ENCODE measurements at places on chromosomes 2 and 18.
A peak's percentile ranks its signal among the peaks of the same experiment; 100 is the strongest.

DNA sequence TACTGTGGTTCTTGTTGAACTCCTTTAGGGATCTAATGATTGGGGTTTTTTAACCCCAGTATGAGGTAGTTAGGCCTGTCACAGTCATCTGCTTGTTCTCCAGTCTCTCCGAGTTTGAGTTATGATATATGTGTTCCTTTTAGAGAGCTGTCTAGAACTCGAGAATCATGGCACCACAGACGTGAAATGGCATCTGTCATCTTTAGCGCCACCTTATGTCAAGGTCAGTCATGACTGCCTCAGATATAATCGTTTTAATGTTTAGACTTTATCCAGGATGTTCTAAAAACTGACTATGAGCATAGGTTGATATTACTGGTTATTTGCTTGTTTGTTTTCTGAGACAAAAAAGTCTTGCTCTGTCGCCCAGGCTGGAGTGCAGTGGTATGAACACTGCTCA lies 112.2 kb downstream of the CEP192 start:
- no peak for DNase-seq

- DNase-seq, result no peak
These were observed 37.5 kb downstream of the VPS54 start for GRCh38 chr2:63981702-63982103.

DNA sequence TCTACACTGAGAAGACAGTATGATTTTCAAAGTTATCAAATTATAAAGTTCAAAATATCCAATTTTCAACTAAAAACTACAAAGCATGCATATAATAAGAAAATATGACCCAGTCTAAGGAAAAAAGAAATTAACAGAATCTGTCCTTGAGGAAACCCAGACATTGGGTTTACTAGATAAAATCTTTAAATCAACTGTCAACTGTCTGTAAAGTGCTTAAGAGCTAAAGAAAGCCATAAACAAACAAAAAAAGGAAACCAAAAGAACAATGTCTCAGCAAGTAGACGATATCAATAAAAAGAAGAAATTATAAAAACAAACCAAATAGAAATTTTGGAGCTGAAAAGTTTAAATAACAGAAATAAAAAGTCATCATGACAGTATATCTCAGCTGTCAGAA lies 10.5 kb upstream of the ABCB11 start:
- DNase-seq, result no peak

DNA sequence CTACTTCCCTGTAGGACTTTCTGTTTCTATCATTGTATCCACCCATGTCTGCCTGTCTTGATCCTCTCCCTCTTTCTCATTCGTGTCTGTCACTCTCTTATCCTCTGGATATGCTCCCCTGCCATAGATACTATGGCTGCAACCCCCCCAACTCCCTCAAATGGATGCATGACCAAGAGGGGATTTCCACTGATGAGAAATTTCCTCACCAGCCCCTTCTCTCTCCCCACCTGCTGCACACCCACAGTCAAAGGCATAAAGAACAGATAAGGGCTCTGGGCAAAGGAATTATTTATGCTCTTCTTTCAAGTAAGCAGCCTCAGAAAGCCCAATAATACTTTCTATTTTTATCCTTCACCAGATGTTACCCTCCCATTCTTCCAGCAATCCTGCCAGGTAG lies 121.3 kb downstream of the FOXI3 start:
- no peak for DNase-seq

DNA sequence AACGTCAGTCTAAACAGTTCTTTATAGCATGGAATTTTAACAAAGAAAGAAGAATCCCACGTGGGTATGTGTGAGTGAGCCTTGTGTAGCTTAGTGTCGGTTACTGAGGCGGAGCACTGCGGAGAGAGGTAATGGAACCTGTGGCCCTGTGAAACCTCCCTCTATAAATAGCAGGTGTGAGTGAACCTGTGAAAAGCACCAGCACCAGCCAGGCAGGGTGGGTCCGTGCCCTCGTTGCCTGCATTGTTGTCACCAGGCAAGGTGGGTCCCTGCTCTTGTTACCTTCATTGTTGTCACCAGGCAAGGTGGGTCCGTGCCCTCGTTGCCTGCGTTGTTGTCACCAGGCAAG lies 4.7 kb downstream of the CTDP1 start:
- DNase-seq, result no peak

DNA sequence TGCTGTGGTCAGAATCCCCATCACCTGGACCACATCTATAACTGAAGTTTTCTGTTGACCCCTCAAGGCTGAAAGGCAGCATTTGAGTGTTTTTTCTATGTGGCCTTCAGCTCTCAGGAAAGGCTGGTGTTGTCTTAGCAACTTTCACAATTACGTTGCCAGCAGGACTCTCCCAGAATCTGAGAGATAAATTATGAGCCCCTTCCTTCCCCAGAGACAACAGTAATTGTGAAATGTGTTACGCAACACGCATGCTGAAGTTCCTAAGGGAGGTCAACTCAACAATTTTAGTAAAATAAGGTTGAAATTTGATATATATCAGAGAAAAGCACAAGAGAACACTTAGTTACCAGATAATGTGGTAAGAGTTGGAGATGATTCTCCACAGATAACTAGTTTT lies 216.5 kb upstream of the SLC8A1 start:
- no peak for DNase-seq

- no peak for DNase-seq
These were observed 29.8 kb downstream of the LRP1B start for GRCh38 chr2:142100970-142101369.

- DNase-seq, result no peak
These were observed 60.4 kb downstream of the WDSUB1 start for GRCh38 chr2:159226059-159226461.

DNA sequence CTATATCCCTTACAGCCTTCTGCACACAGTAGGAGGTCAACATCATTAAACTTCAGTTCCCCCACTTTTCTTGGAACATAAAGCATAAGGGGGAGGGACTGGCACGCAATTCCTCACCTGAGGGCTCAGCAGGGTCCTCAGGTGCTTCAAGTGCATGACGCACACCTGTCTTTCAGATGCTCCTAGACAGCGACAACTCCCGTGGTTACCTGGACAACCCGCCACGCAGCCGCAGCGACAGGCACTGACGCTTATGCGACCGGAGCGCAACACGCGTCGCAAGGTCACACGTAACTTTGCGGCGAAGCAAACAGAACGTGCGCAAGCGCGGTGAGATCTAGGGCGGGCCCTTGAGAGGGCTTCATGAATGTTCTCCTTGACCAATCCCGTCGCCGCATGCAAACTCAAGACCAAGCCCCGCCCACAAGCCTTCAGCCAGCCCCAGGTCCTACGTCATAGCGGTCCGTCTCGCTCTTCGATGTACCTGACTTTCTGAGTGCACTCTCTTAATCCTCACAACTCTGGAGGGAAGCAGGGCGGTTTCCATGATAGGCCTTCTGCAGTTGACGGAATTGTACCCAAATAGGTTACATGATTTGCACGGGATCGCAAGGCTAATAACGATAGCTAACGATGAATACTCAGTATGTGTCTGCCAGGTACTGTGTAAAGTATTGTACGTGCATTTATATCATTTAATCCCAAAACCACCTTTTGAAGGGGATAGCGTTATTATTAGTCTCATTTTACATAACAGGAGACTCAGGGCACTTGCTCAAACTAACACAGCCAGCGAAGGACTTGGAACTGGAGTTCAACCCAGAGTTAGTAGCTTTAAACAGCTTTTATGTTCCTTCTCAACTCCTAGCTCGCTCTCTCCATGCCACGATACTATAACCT lies at the start of gene IFT172:
IFT172 (minus strand) TSS at position 246 of the 900 bp plus-strand sequence; CDS start at position 156, 90 bp downstream.
- peak; percentile 97 for DNase-seq

- no peak for DNase-seq
These were observed 9.9 kb downstream of the PRKAG3 start for GRCh38 chr2:218821605-218822211.

- no peak for DNase-seq
These were observed 407.0 kb downstream of the SUCLG1 start for GRCh38 chr2:84052043-84052442.

GRCh38 chr2:227789803-227790202 lies 23.8 kb upstream of the CCL20 start:
- no peak for DNase-seq

GRCh38 chr2:117693651-117694050 lies 120.8 kb upstream of the DDX18 start:
- DNase-seq, result no peak

DNA sequence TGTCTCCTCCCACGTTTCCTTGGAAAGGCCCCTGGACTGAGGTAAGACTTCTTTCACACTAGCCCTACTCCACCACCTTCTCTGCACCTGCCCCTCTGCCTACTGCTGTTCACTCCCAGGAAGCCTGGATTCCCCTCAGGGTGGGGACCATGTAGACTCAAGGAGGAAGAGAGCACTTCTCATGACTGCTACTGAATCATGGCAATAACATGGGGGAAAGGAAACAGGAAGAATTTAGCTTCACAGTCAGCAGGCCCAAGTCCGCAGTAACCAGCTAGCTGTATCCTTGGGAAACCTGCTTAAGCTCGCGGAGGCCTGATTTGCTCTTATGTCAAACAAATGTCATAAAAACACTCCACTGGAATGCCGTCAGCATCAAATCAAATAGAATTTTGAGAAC lies 126.2 kb upstream of the CAPN13 start:
- DNase-seq, result no peak

DNA sequence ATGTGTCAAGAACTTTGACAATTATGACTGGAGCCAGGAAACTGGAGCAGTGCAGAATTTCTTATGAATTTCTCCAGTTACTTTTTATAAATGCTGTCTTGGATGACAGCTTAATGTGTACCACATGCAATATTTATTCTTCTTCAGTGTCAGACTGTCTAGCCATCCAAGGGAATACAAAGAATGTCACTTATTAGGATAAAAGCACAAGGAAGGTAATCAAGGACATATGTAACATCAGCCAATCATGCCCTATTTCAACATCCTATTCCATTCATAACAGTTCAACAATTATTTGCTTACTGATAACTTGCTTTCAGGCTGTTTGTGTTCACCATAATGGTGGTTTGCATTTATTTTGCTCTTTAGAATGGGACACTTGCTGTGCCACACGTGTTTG lies 139.8 kb downstream of the OLA1 start:
- DNase-seq, result no peak

DNA sequence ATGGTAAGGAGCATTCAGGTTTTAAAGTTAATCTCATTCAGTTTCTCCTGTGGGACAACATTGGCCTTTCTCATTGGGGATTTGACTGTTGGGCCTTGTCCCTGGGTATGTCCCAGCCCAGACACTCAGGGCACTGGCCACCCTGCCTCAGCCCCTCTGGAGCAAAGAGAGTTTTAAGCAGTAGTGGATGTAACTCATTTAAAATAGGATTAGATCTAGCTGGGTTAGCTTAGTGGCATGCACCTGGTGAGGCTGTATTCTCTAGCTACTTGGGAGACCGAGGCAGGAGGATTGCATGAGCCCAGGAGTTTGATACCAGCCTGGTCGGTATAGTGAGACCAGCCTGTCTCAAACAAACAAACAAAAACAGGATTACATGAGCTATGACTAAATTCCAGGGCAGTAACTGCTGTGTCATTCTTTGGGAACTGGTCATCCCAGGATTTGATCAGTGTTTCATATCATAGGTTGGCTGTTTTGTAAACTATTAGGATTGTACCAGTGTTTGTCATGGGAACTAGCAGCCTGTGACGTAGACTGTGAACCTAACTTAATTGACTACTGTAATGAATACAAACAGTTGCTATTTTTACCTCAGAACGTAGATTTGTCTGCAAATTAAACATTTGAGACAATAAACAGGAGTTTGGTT lies 12.5 kb downstream of the INPP4A start:
- no peak for DNase-seq

- DNase-seq, result no peak
These were observed 324.4 kb downstream of the ALK start for GRCh38 chr2:29597035-29597434.

DNA sequence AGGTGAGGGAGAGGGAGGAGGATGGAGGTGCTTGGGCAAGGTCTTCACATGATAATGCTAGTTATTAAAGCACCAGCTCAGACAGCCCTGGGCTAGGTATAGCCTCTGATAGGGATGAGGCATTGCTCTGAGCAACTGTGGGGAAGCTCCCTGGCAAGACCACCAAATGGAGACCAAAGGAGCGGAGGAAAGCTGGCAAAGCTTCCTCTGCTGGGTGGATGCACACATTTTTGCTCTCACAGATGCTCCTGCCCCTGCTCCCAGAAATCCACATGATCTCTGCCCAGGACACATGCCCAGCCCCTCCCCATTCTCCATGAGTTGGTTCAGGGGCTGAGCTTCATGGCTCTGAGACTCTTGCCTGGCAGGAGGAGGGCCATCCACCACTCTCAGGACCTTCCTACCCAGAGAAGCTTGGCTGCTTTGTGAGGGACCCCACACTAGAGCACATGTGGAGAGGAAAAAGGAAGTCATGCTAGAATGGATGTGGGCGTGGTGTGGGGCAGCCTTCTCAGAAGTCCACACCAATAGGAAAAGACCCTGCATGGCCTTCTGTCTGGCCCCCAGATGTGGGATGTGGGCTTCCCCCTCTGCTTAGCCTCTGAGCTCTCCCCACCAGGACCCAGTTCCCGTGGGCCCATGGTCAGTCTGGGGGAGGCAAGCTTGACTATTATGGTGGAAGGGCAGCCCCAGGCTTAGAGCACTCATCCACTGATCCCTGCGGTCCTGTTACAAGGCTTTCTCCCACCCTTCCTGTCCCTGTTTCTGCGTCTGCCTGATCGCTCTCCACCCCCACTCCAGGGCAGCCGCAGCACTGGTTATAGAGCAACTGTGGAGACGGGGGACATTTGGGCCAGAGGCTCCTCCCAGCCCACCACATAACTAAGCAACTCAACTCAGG lies 10.5 kb upstream of the CYP26B1 start:
- no peak for DNase-seq

DNA sequence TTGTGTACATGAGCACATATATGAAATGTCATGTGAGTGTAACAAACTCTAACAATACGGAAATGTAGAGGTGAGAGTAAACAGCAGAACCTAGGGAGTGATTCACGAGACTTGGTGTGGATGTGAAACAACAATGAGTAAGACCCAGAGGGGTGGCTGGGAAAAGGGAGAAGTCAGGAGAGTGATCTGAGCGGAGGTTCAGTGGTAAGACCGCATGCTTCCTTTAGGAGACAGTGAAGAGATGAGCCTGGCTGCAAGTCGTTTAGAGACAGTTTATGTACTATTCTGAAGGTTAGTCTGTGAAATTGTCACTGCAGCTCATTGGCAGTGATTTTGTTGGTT lies 150.6 kb downstream of the PRPF40A start:
- no peak for DNase-seq

DNA sequence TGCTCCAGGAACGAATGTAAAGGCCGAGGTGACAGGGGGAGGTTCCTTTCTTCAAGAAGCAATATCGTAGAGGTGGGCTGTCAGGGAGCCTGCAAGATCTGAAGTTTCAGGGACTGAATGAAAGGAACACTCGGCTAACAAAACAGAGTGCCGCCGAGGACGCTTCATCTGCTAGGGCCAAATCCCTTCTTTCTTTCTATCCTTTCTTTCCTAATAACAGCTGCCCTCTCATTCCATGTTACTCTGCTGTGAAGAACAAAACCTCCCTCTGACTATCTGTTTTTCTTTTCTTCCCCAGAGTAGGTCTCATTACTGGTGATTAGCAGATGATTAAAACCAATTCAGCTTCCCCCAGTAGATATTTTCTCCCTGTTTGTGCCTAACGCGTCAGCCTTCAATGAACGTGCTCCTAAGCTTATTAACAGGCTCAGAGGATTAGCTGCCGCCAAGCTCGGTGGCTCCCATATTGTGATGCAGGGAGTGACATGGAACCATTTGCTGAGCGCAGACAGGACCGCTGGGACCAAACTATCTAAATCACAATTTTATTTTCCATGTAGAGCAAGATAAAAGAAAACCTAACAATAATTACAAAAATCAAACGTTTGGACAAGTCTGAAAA lies 414.6 kb downstream of the TMEM182 start:
- no peak for DNase-seq
